ENCODE measurements at places on chromosomes 1 and 21.

DNA sequence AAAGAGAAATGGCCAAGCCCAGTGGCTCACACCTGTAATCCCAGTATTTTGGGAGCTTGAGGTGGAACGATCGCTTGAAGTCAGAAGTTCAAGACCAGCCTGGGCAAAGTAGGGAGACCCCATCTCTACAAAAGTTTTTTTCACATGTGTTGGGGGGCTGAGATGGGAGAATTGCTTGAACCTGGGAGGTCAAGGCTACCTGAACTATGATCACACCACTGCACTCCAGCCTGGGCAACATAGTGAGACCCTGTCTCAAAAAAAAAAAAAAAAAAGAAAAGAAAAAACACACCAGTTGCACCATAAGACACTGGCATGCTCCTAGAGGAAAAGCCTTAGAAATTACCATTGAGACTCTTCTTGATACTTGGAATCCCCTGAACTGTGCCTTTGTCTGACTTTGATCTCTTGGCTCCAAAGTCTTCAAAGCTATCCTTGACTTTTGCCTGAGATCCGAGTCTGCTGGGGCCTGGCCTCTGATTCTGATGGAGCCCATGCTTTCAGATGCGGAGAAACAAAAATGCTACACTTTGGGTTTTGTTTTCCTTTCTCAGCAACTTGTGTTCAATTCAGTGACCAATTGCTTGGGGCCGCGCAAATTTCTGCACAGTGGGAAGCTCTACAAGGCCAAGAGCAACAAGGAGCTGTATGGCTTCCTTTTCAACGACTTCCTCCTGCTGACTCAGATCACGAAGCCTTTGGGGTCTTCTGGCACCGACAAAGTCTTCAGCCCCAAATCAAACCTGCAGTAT is 33.7 kb downstream of the ATP5PO start:
- no peak for DNase-seq

GRCh38 chr1:15005116-15005515 is 148.4 kb upstream of the TMEM51 start:
- no peak for DNase-seq

GRCh38 chr1:99176753-99177152 is 87.5 kb upstream of the PLPPR4 start:
- no peak for DNase-seq

- no peak for DNase-seq
Observed at GRCh38 chr1:3091334-3091733, 22.3 kb downstream of the PRDM16 start.

- no peak for DNase-seq
Observed at GRCh38 chr1:108551137-108551862, 8.6 kb upstream of the EEIG2 start.
